ENCODE measurements at places on chromosomes 7 and 10.

DNA sequence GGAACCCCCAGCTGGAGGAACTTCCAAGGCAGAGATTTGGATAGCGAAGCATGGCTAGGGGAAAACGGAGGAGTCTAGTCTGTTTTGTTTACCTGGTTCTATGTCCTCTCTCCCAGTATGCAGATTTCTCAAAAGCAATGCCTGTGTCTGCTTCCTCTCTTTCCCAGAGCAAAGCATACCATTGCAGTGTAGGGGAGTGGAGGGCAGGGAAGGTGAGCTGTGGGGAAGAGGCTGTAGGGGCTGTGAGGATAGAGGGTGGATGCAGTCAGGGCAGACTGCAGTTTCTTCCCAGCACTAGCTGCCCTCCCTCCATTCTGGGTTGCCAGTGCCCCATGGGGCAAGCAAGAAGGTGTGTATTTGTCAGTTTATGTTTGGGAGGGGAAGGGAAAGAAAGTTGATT is 16.9 kb upstream of the TSPAN14 start:
- DNase-seq: no peak

DNA sequence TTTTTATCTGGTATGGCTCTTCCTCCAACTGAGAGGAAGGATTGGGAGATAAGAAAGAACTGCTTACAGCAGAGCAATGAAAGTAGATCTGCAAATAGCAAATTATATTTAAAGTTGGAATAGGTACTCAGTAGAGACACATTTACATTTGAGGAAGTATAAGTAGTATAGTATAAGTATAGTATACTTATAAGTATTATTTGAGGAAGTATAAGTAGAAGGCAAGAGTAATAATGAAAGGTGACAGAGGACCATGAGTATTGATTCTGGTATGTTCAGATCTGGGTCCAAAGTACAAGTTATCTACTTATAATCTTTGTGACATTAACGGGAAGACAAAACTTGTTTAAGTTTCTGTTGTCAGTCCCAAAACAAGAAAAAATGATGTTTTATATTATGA is 527.6 kb upstream of the SORCS1 start:
- no peak for DNase-seq

GRCh38 chr7:144725070-144725469 is 110.8 kb downstream of the TPK1 start:
- no peak for DNase-seq

DNA sequence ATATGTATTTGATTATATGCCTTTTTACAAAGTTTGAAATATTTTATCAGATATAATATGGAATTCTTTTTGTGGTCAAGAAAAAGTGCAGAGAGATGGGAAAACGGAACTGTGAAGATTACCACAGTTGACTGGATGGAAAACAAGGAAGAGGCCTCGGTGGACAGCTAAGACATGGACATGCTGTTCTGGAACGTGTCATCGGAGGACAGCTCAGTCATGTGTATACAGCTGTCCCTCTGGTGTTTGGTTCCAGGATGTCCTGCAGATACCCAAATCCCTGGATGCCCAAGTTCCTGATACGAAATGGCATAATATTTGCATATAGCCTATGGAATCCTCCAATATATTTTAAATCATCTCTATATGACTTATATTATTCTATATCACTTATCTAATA is 49.4 kb downstream of the TRIL start:
- no peak for DNase-seq
